ENCODE measurements at places on chromosomes 11 and 22.

GRCh38 chr22:36918586-36919284 is 5.3 kb downstream of the CSF2RB start:
- DNase-seq: no peak

DNA sequence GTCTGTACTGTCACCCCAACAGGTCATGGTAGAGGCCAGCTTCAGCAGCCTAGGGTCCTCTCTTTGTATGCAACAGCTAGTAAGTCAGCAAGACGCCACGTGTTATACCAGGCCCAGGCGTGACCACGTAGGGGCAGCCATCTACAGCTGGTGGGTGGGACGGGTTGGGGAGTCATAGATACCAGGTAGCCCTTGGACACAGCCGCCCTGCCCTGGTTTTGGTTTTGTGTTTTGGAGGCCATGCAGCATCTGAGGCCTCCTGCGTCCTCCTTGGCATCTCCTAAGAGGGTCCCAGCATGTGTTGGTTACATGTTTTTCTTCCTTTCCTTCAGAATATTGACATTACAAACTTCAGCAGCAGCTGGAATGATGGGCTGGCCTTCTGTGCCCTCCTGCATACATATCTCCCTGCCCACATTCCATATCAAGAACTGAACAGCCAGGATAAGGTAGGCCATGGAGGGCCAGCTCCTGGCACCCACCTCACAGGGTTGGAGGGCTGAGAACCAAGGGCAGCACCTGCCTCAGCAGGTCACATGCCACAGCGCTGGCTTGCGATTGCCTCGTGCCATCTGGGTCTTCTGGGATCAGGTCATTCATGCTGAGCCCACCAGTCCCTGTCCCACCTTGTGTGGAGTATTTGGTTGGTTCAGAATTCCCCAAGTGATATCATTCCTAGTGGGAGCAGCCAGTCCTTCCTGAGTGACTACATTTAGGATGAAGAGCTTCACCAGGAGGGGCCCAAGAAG is 16.0 kb upstream of the ADORA2A start:
- DNase-seq: no peak

- peak; percentile 69 for DNase-seq
Measured at GRCh38 chr11:8263769-8264410, at the start of gene LMO1. Gene LMO1 (minus strand): TSS chr11:8263878. CDS start chr11:8263362, 516 bp downstream.

- no peak for DNase-seq
Measured at GRCh38 chr11:71148716-71149115, 103.7 kb downstream of the SHANK2 start.

- DNase-seq: no peak
Measured at GRCh38 chr11:109762546-109762945, 330.6 kb upstream of the ZC3H12C start.

DNA sequence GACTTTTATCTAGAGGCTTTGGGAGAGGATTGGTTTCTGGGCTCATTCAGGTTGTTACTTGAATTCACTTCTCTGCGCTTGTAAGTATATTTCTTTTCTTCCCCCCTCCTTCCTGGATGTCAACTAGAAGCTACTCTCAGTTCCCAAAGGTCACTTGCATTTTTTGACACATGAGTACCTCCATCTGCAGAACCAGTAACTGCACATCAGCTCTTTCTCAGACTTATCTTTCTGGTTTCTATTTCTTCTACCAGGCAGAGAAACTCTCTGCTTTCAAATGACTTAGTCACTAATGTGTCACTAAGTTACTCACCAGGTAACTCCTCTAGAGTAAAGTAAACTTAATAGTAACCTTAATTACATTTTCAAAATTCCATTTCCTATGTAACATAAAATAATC is 773.0 kb upstream of the LUZP2 start:
- DNase-seq: no peak

DNA sequence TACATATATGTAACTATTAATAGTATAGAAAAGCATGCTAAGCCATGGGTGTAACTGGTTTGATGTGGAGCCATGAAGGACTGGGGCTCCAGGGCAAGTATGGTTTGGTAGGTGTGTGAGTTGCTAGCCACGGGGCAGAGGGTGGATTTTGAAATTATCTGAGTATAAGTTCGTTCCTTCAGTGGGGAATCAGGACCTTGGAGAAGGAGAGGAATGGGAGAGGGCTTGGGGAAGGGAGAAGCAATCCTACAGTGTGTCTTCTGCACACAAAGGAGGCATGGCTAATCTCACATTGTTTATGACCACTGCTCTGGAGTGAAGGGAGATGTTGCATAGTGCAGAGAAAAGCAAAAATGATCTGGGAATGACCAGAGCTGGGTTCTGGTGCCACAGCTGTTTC is 127.8 kb upstream of the CADM1 start:
- DNase-seq: no peak

DNA sequence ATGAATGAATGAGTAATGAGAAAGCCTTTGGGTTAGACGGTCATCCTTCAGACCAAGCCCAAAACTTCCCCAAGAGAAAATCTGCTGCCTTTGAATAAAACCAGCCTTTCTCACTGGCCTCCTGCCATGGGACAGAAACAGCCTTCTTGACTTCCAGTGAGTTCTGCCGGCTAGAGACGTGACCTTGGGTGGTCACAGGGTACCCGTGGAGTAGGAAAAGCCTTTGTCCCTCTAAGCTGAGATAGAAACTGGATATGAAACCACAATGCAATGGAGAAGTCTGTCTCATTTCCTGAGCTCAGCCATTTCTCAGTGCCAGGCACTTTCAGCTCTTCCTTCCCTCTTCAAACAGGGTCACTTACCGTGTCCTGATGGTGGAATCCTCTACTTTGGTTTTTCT is 21.2 kb upstream of the YWHAH start:
- DNase-seq: no peak

- peak; percentile 55 for DNase-seq
Measured at GRCh38 chr22:46085828-46086576, 64.3 kb upstream of the PPARA start.

- DNase-seq: no peak
Measured at GRCh38 chr11:65796726-65797601, 10.1 kb downstream of the OVOL1 start.

Measured in fibroblast of skin of abdomen (primary cell).